Stimulated activated CD4-positive, alpha-beta T cell treated with anti-CD3 and anti-CD28 coated beads, Interleukin-12 subunit alpha, Interleukin-12 subunit beta, amount 100 ng/mL, for 4 hours (primary cell): ENCODE measurements at places on chromosomes 5 and 9.

DNA sequence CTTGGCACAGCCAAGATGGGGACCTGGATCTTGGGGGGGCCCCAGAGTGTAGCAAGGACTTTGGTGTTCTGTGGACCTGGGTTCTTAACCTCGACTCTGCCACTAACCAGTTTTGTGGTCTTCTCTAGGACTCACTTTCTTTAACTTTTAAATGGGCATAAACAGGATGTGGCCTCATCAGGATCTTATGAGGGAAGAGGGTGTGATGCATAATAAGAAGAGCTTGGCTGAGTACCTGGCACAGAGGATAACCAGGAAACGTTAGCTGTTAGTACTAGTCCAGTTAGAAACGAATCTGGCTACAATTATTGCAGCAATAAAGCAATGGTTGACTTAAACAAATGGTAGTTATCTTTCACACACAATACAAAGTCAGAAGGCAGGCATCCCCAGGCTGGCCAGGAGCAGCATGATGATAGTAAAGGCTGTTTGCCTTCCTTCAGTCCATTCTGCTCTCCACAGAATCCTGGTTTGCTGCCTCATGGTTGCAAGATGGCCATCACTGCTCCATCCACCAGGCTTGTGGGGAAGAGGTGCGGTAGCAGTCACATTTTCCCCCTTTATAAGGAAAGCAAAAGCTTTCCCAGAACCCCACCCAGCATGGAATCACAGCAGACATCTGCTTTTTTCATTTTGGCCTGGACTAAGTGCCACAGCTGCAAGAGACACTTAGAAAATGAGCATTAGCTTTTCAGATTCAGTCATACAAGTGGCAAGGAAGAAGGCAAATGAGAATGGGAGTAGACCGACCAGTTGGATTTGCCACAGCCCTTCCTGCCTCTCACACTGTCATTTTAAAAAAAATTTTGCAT lies 225.0 kb downstream of the AOPEP start:
- no peak for DNase-seq

DNA sequence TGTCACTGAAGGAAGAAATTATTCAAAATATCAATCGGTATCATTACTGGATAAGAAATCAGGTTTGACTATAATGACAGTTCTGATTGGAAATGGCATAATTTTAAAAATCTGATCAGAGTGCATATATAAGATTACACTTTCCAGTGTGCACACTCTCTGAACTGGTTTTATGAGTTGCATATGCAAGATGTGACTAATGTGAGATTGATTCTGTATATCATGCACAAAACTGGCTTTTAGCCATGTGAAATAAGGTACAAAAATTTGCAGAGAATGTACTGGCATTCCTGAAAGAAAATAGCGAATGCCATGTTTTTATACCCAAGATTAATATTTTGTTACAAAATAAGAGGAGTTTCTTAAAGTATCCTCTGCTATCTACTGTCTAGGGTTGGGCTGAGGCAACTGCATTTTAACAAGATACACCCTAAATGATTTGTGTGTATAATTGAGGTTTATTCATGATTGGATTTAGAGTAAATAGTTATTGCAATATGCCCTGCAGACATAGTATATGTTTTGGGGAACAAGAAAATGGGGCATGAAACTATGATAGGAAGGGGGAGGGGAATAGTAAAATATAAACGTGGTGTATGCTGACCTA lies 70.7 kb downstream of the LNPEP start:
- DNase-seq = no peak

- no peak for DNase-seq
These were observed 287.0 kb upstream of the ARRDC3 start for GRCh38 chr5:91670122-91670521.

DNA sequence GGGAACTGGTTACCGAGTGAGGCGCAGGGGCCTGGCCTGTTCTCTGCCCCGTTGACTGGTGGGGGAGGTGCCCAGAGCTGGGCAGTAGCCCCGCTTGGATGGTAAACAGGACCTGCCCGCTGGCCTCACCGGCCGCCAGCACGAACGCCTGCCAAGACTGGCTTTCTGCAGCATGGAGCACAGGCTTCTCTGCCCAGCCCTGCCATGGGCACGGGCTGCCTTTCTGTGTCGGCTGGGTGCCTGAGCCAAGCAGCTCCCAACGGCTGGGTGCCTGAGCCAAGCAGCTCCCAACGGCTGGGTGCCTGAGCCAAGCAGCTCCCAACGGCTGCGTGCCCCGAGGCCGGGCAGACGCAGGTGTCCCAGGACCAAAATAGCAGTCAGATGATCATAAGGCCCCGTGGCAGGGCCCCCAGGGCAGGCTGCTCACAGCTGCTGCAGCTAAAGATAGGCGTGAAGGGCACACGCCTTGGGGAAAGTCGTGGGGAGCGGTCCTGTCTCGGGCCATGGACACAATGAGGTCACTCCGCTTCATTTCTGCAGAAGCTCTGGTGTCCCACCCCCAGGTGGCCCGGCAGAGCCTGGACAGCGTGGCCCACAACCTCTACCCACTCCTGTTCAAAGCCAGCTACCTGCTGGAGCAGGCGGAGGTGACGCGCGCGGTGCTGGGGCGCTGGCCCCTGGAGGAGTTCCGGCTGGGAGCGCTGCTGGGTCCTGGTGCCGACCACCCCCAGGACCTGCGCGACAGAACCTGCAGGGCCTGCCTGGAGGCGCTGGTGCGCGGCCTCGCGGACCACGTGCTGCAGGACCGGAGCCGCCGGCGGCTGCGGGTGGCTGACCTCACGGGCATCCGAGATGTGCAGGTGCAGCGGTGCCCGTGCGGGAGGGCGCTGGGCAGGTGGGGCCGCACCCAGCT lies at the start of gene LRRC14B:
Gene LRRC14B (plus strand): TSS at position 460 of the 913 bp plus-strand sequence. CDS start 44 bp downstream, at position 504.
- peak; percentile 19 for DNase-seq

GRCh38 chr5:158246661-158247060 lies 387.7 kb upstream of the CLINT1 start:
- no peak for DNase-seq

DNA sequence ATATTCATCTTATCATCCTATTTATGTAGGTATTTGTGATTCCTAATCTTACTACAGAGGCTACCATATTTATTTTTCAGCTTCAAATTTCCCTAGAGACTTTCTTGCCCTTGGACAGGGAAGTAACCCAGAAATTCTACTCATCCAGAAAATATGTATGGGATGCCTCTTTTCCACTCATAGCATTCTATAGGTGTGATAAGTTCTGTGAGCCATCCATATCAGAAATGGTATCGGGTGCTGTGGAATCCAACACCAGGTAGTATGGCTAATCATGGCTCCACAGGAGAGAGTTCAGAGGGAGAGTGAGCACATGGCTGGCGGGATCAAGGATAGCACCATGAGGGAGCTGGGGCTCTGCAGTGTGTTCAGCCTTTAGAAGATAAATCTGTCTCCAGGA lies 349.3 kb upstream of the ACTBL2 start:
- DNase-seq = no peak

DNA sequence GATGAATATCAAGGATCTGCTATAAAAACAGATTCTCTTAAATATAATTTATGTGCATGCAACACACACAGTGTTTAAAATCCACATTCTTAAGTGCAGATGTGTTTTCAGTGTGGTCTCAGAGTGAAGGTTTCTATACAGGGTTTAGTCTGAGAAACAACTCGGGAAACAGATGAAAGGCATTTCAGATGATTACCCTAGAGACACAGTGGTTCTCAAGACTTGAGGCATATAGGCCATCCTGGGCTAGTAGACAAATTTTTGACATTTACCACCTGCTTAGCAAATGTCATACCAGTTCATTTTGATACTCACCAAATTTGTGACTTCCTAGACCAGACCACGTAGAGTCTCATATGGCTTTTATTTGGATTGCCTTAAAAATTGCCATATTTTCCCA lies 216.5 kb downstream of the ARL15 start:
- DNase-seq = no peak

DNA sequence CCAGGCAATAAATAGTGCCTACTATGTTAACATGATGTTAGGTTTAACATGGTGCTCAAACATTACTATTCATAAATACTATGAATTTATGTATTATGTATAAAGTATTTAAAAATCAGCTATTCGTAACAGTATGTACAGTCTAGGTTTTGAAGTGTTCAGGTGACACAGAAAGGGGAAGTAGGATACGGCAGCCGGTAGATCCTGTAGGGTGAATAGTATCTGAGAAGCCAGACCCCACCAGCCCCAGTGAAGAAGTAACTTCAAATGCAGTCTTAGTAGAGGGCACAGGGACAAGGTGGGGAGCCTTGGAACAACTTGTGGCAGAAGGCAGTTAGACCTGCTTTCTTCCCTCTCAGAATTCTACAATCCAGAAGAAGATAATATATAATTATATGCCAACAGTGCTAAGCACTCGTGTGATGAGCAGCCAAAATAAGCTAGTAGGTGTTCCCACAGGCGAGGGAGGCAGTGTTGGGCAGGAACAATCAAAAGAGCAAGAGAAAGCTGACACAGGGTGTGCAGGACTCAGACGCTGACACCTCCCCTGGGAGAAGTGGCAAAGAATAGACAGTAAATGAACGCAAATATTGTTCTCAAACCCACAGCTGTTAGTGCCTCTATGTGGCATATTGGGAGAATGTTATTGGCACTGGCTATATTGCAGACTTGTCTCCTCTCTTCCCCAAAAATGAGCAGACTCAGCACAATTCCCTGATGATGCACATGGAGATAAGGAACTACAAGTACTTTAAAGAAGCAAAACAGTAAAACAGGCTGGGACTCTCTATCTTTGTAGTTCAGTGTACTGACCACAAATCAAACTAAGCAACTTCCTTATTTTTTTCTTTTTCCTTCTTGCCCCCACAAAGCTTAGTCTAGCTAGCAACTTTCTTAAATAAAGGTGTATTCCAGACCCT lies 4.6 kb downstream of the ZNF367 start:
- no peak for DNase-seq
